CD4-positive, alpha-beta T cell treated with Interleukin-4 for 4 hours (primary cell): ENCODE measurements at places on chromosomes 6 and 20.

- DNase-seq, result no peak
Observed at GRCh38 chr6:150934380-150934779, 68.9 kb downstream of the MTHFD1L start.

GRCh38 chr20:46592580-46593362 is 42.3 kb upstream of the OCSTAMP start:
- DNase-seq, result no peak

DNA sequence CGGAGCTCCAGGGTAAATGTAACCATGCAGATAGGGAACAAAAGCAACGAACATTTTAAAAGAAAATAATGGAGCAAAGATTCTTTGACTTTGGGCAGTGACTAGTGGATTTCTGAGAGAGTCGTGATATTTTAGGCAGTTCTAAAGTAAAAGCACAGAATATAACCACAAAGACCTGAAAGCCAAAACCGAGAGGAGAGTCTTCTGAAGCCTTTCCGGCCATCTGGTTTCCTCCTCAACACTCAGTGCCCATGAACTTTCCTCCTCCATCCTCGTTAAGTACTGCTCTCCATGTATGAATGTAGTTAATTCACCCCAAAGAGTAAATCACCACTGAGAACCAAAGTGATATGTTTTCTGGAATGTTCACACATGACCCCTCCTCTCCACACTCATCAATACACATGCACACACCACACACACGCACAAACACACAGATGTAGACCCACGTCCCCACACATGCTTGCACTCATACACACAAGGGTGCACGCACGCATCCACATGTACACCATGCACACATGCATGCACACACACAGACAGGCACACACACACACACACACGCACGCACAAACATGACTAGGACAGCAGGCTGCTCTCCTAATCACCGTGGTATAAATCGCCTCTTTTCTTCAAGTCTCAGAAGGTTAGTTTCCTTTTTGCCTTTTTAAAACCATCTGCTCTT is 109.5 kb downstream of the MYLK4 start:
- no peak for DNase-seq

DNA sequence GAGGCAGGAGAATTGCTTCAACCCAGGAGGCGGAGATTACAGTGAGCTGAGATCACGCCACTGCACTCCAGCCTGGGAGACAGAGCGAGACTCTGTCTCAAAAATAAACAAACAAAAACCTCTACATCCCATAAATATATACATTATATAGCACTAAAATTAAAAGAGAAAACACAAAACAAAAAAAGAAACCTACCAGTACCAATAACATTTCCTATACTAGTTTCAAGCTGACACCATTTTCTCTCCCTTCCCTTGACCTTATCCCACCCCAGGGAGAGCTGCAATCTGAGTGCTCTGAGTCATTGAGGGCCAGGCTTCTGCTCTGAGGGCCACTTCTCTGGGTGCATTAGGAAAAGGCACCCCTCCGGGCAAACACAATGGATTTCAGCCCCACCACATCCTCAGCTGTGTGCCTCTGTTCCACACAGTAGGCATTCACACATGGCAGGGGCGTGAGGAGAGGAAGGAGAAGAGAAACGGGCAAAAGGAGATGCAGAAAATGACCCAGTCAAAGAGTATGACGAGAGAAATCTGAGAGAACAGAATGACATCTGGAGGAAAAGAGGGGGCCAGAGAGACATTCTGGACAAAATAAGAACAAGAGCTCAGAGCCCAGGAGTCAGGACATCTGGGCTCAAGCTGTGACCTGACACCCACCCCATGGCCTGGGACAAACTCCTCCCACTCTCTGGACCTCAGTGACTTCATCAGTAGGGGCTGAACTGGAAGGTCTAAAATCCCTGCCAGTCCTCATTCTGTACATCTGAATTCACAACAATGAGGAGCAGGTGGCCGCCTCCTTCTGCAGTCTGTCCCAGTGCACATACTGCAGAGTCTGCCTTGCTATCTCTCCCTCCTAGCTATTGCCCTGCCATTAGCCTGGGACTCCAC is 18.2 kb downstream of the TRIM26 start:
- DNase-seq, result no peak

DNA sequence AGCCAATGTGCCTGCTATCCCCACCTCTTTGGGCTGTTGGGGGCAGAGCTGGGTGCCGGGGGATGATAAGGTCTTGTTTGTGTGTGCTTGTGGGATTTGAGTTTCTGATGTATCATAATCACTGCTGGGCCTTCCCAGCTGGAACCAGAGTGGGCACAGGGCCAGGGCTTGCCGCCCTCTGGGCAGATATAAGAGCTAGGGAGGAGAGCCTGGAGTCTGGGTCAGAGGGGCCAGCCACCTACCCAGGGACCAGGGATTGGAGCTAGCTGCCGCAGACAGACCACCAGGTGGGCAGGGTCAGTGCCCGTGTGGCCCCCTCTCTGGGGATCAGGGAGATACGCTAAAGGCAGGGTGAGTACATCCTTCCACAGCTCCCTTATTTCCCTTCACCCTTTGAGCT is 3.1 kb upstream of the TLDC2 start:
- no peak for DNase-seq

- no peak for DNase-seq
Observed at GRCh38 chr20:60381643-60382400, 423.6 kb downstream of the CDH26 start.

DNA sequence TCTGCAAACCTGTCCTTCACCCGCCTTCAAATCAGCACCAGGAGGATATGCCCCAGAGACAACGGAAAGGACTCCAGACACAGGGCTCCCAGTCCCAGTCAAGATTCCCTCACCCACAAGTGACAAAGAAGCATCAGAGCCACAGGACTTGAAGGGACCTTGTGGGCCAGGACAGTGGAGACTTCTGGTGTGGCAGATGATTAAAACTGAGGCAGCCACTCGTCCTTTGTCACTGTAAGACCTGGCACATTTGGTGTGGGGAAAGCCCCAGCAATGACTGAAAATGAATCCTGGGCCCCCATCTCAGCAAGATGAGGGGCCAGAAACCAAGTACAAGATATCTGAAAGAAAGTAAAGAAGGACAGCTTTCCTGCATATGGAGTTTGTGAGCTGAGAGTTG is 15.6 kb upstream of the GMPR start:
- no peak for DNase-seq

DNA sequence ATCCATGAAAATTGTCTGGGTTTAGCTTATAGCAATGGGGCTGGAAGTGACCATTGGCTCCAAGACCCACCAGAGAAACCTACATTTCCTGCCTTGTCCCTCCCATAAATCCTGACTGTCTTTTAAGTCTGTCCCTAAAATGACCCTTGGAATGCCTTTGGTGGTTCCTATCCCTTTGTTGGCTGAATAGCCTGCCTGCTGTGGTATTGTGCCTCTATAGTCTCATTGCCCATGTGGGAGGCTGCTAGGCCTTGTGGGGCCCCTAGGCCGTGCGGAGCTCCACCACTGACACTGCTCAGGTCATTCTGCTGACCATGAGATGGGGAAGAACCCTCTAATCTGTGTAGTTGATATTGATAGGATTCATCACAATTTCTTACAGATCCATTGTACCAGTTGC is 43.3 kb downstream of the SCP2D1 start:
- no peak for DNase-seq

GRCh38 chr6:45697605-45698004 is 318.1 kb downstream of the CLIC5 start:
- no peak for DNase-seq

DNA sequence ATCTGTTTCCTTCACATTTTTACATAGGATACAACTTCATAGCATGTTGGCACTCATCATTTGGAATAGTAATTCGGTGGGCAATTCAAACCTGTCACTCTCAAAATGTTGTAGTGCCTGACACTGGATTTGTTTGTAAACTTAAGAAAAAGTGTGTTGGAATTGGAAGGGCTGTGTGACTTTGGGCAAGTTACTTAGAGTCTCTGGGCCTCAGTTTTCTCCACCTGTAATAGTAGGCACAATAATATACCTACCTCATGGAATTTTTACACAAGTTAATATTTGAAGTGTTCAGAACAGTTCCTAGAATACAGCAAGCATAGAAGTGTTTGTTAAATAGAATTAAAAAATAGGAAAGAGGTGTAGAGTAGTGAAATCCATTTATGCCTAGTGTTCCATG is 15.0 kb upstream of the BCAS1 start:
- no peak for DNase-seq

GRCh38 chr20:52438326-52438963 is 246.9 kb upstream of the ZFP64 start:
- peak; percentile 27 for DNase-seq

DNA sequence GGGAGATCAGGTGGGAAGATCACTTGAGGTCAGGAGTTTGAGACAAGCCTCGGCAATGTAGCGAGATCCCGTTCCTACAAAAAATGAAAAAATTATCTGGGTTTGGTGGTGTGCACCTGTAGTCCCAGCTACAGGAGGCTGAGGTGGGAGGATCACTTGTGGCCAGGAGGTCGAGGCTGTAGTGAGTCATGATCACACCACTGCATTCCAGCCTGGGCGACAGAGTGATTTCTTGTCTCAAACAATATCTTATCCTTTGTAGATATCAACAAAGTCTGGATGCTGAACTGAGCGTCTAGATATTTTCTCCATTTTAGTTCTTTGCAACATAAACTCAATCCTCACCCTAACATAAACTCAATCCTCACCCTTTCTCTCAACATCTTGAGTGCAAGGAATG is 197.6 kb downstream of the DTNBP1 start:
- no peak for DNase-seq

GRCh38 chr6:148657048-148657447 is 89.8 kb upstream of the UST start:
- DNase-seq, result no peak

DNA sequence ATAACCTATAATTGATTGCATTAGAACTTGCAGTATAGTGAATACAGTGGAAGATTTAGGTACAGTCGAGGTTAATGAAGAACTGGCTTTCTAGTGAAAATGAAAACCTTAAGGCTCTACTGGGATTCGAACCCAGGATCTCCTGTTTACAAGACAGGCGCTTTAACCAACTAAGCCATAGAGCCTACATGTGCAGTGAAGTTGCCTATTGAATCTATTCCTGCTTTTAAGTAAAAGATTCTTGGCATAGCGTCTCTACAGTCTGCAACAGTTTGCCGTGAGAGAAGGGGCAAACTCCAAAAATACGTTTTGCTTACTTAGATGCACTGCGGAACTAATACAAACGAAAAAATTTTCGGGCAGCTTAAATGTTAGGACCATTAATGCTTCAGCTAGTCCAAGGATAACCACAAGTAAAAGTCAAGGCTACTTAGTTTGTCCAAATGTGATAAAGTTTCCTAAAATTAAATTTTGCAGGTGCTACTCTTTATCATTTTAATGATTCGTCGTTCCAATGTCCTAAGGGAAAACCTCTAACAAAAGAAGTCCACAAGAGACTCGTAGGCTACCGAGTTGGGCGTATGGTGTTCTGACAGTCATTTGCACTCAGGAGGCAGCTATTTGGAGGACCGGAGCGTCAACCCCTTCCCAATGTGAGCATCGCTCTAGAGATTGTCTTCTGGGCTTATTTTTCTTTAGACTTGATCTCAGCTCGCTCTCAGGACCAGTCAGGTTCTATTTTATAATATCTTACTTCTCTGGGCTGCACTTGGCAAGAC is 31.3 kb upstream of the ZSCAN23 start:
- no peak for DNase-seq

DNA sequence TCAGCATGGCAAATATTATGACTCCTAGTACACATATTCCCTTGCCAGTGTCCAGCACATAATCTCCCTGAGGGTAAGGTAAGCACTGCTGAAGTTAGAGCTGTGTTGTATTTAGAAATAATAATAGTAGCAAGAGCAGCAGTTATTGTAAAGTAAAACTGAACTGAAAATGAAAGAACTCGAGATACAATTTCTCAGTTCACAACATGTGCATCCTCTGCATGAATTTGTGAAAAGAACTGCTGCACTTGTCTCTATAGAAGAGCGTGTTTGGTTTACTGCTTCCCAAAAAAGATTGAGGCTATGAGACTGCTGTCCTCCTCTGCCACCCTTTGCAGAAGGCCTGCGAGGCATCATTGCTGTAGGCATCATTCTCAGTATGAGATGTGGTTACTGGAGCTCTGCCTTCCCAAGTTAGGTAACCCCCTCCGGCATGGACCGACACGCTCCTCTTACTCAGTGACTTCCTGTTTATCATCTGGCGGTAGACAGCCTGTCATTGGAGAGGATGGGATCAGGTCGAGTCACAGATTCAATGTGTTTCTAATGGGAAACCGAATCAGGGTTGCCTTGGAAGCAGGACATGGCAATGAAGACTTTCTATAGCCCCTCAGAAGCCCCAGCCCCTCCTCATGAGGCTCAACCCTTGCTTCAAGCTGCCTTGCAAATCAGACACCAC is 48.1 kb downstream of the SLC24A3 start:
- DNase-seq, result no peak

- DNase-seq, result no peak
Observed at GRCh38 chr6:64990652-64991304, 716.2 kb downstream of the EYS start.

DNA sequence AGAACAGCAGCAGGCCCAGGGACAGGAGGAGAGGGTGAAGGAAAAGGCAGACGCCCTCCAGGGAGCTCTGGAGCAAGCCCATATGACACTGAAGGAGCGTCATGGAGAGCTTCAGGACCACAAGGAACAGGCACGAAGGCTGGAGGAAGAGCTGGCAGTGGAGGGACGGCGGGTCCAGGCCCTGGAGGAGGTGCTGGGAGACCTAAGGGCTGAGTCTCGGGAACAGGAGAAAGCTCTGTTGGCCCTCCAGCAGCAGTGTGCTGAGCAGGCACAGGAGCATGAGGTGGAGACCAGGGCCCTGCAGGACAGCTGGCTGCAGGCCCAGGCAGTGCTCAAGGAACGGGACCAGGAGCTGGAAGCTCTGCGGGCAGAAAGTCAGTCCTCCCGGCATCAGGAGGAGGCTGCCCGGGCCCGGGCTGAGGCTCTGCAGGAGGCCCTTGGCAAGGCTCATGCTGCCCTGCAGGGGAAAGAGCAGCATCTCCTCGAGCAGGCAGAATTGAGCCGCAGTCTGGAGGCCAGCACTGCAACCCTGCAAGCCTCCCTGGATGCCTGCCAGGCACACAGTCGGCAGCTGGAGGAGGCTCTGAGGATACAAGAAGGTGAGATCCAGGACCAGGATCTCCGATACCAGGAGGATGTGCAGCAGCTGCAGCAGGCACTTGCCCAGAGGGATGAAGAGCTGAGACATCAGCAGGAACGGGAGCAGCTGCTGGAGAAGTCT is 25.5 kb downstream of the C20orf173 start:
- DNase-seq, result no peak

DNA sequence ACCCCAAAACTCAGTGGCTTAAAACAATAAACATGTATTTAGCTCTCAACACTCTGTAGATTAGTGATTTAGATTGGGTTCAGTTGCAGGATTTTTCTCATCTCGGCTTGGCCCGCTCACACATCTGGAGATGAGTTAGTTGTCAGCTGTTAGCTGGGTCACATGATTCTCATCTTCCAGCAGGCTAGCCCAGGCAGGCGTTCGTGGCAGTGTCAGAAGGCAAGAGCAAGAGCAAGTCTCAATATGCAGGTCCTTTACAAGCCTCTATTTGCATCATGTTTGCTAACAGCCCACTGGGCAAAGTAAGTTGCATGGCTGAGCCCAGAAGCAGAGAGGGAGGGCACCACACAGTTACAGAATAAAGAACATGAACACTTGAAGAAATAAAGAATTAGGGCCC is 83.6 kb upstream of the MYLIP start:
- DNase-seq, result no peak
